M059J (cell line): ENCODE measurements at places on chromosomes 2 and 18.

GRCh38 chr2:50309503-50309902 lies 722.4 kb downstream of the NRXN1 start:
- no peak for DNase-seq

GRCh38 chr2:109419960-109420370 lies 193.8 kb downstream of the SEPTIN10 start:
- DNase-seq: peak; percentile 85

GRCh38 chr2:186639939-186640338 lies 50.1 kb downstream of the ITGAV start:
- no peak for DNase-seq

DNA sequence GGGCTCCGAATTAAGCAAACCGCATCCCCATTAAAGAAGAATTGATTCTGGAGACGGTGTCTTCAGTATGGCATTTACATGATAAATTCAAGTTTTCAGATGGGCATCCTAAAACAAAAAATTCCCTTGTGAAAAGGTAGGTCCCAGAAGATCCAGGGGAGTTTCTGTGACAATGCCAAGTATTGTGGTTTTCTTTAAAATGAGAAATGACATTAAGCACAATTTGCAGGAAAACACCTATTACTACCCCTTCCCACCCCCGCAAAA lies 689 bp upstream of the YWHAQ start:
- no peak for DNase-seq

GRCh38 chr2:43751476-43751990 lies 22.3 kb upstream of the DYNC2LI1 start:
- DNase-seq: no peak

DNA sequence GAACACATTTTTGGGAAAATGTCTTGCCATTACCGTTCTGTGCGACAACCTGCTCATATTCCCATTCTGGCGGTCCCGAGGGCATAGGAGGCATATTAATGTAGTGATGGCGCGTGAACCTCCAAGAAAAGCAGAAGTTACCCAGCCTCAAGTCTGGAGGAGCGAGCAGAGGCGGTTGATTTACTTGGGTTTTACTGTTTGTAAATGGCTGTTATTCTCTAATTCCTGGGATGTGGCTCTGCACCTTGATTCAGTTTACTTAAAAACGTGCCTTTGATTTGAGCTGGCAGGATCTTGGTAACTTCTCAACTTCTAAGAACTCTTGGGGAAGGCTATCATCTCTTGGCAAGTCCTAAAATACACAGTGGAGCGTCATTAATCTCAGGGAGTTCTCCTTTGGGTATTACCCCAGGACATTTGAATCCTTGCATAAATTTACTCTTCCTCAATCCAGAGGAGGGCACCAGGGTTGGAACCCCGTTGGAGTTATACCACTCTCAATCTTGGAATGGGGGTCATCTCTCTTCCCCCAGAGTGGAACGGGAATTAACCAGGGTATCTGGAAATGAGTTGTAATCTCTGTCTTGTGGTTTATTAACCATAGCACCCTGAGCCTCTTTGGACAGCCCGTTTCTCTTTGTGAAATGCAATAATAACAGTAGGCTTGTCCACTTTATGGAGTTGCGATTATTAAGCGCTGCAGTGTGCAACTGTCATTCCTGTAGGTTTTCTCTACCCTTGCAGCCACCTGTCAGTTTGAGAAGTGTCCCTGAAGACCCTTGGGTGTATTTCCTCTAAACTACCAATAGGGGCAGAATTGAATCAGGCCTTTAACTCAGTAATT lies 2.1 kb downstream of the HK2 start:
- DNase-seq: peak; percentile 64

DNA sequence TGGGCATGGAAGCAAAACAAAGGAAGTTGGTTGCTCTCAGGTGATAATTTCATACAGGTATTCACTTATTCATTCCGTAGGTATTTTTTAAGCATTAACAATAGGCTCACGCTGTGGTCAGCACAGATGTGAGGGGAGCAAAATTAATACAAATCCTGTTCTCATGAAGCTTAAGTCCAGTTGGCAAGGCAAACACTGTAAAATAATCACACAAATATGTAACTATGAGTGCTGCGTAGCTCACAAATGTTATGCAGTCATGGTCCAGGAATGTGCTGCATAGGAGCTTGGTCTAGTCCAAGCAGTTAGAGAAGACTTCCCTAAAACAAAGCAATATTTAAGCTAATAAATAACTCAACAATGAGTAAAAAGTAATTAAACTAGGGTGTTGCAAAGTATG lies 23.9 kb downstream of the SP5 start:
- peak; percentile 90 for DNase-seq

- no peak for DNase-seq
Measured at GRCh38 chr2:98448441-98449145, 3.9 kb downstream of the INPP4A start.

DNA sequence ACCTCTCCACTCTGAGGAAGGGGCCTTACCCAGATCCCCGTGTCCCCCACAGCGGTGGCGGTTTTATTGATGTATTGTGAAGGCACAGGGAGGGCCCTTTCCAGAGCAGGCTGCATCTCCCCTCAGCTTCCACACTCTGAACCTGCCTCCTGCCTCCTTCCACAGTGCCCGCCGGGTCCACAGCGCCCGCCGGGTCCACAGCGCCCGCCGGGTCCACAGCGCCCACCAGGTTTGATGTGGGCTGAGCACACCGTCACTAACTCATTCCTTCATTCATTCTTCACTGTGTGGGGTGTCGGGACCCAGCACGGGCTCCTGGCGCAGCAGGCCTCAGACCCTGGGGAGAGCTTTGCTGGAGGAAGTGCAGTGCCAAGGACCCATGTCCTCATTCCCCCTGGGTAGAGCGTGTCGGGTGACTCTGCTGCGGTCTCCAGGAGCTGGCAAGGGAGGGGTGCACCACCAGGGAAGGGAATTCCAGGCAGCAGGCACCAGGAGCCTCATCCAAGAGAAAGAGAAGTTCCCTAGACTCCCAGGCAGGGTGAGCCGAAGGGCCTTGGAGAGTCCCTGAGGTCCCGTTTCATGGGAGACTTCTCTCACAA lies 57.1 kb downstream of the HPCAL1 start:
- no peak for DNase-seq

DNA sequence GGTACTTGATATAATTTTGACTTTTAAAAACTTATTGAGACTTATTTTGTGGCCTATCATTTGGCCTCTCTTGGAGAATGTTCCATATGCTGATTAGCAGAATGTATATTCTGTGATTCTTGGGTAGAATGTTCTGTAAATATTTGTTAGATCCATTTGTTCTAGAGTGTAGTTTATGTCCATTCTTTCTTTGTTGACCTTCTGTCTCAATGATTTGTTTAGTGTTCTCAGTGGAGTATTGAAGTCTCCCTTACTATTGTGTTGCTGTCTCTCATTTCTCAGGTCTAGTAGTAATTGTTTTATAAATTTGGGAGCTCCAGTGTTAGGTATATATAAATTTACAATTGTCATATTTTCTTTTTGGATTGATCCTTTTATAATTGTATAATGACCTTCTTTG lies 349.6 kb upstream of the CWC22 start:
- no peak for DNase-seq

- DNase-seq: no peak
Measured at GRCh38 chr2:129760669-129761068, 218.8 kb upstream of the RAB6C start.

- DNase-seq: no peak
Measured at GRCh38 chr2:50547521-50547920, 484.4 kb downstream of the NRXN1 start.

DNA sequence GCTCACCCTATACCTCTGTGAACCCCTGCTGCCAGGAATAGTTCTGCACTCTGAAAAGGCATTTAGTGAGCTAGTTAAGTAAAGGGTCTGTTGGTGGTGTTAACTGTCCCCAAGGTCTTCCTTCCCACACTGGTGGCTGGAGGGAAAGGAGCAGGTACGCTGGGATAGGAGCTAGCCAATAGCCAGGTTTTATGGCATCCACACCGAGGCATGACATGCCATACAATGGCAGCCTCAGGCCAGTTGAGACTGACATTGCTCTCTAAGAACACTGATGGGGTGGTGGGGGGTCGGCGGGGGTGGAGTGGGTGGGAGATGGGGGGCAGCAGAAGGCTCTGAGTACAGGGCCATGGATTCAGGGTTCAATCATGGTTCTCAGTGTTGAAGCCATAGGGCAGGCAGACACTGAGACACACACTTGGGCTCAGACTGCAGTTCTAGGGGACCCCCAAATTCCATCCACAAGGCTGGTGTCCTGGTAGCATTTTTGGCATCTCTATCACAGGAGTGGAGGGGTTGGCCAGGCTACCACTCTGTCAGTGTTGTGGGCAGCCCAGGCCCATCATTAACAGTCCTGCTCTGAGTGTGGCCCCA lies 136.0 kb downstream of the CTIF start:
- no peak for DNase-seq

DNA sequence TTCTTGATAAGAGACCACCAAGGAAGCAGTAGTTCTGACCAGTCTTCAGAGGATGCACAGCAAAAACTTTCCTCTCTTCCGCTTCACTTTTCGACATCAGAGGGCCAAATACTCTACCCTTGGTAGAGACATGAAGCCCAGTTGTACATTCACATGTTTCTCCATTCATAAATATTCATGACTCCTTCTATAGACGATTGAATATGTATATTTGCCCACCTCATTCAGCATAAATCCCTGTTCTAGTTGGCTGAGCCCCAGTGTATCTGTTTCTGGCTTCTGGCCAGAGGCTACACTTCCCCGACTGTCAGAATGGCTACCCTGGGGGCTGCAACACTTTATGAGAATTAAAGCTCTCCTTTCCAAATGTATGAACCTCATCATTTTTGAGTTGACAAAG lies 258.5 kb downstream of the ASXL3 start:
- DNase-seq: no peak

DNA sequence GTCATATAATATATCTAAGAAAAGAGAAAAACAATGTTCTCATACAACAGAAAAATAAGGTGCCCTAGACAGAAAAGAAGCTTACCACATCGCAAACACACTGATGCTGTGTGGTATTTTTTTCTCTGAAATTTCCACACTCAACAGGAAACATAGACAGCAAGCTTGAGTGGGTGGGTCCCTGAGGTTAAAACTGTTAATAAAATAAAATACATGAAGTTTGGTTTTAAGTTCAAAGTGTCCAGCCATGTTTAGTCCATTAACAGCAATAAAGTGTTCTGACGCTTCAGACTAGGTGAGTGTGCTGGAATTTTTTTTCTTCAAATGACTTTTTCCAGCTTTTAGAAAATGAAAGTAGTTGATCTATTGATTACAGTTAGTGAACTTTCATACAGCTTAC lies 83.3 kb upstream of the EPB41L5 start:
- DNase-seq: no peak
